NCI-H2081 (cell line): ENCODE measurements at places on chromosomes 7 and 10.

DNA sequence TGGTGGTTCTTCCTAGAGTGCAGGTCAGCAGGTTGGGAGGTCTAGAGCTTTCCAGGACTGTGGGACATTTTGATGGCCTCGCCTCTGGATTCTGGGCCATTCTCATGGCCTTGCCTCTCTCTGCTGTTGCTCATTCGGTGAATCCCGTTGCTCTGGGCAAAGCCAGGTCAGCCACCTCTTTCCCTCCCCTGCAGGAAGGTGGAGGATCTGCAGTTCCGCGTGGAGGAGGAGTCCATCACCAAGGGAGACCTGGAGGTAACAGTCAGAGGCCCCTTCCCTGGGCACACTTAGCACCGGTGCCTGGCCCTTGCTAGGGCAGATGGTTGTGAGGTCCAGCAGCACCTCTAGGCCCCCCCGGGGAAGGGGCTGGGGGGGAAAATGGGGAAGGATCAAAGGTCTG is 74.9 kb downstream of the CLIP2 start:
- DNase-seq, result no peak

DNA sequence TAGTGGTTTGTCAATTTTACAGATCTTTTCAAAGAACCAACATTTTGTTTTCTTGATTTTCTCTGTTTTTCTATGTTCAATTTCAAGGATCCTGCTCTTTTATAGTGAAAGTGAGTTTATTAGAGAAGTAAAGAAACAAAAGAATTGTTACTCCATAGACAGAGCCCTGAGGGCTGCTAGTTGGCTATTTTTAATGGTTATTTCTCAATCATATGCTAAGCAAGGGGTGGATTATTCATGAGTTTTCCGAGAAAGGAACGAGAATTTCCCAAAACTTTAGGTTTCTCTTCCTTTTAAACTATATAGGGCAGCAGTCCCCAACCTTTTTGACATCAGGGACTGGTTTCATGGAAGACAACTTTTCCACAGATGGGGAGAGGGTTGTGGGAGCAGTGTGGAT is 165.0 kb downstream of the CCSER2 start:
- no peak for DNase-seq

DNA sequence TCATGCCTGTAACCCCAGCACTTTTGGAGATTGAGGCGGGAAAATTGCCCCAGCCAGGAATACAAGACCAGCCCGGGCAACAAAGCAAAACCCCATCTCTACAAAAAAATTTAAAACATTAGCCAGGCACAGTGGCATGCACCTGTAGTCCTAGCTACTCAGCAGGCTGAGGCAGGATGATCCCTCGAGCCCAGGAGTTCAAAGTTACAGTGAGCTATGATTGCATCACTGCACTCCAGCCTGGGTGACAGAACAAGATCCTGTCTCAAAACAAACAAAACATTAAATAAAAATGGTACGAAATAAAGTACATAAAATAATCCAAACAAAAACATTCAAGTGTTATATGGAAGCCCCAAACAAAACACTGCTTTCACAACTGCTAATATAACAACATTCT is 125.0 kb downstream of the SNX13 start:
- DNase-seq, result no peak

DNA sequence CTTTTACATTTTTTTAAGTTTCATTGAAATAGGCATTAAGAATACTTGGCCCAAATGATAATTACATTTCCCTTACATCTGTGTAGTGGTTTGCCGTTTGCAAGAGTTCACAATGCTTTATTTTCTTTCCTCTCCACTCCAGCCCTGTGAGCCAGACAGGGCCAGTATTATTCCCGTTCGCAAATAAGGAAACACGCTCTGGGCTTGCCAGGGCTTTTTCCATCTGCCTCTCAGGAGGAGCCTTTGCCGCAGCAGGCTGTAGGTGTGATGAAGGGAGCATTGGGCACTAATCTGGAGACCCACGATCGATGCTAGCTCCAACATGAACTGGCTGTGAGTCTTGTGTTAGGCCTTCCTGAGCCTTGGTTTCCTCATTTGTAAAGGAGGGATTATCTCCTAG is 154.4 kb downstream of the GALNT17 start:
- DNase-seq, result no peak

- no peak for DNase-seq
These were observed 9.7 kb upstream of the TTYH3 start for GRCh38 chr7:2621948-2622640.

DNA sequence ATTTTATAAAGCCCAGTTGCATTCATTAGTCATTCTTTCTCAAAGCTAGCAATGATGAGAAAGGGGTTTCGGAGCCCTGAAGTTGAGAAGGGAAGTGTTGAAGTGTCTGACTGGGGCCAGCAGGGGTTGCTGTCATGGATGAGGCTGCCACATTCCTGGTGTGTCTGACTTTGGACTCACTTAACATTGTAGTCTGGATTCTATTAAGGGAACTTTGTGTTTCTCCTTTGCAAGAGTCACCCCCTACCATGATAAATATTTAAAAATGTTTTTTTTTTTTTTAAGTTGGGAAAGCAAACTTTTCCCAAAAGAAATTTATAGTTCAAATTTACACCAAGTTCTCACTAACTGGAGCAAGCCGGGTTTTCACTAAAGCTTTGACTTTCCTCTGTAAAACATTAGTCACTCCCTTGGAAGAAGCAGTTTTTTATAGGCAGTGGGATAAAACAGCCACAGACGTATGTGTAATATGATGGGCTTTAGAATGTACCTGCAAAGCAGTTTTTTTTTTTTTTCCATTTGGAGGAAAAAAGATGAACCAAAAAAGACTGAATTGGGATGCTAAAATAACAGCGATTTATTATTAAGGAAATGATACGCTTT is 243.6 kb downstream of the TWIST1 start:
- no peak for DNase-seq

DNA sequence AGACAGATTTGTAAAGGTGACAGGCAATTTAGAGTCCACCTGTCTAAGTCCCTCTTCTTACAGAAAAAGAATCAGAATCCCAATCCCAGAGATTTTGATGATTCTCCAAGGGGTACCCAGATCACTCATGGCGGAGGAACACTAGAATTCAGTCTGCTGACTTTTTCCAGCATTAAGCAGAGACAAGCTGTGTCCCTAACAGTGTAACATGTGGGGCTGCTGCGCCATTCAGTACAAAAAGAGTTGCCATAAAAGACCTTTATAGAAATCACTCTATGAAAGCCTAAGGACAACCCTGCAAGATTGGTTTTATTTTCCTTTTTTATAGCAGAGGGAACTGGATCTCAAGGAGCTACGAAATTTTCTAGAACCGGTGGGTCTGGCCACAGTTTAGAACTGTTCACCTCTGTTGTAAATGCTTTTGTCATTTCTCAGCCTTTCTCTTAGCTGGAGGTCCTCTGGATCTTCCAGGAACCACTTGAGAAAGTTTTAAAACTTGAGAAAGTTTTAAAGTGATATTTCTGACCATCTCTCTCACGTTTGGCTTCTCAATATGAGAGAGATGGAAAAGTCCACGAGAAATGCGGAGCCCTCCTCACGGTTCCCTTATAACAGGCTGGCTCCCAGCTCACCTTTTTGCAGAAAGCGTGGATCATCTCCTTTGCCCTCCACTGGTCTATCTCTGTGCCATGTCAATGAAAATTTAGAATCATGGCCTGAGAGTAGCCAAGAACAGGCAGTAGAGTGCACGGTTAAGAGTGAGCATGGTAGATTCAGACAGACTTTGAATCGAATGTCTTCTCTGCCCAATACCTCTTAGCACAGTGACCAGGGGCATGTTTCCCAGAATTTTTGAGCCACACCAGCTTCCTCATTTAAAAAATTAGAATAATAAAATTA is 826 bp downstream of the GIMAP7 start:
- no peak for DNase-seq

- peak; percentile 33 for DNase-seq
These were observed 392.5 kb upstream of the ETV1 start for GRCh38 chr7:14381936-14382335.

DNA sequence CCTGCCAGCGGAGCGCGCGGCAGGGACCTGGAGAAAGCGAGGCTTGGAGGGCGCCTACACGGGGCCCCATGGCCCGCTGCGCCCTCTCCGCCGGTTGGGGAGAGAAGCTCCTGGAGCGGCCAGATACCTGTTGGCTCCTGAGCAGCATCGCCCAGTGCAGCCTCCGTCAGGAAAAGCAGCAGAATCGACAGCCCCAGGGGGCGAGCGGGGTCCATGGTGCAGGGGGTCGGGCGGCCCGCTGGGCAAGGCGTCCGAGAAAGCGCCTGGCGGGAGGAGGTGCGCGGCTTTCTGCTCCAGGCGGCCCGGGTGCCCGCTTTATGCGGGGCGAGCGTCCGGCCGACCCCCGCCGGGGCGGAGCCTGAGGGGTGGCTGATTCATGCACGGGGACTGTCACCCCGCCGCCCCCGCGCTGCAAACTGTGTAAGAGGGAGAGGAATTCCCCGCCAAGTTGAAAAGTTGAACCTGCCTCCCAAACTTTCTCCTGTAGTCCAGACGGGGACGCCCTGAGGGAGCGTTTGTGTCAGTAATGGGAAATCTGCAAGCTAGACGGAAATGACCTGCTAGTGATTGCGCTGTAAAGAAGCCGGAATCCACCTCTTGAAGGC is at the start of gene TFPI2:
Gene TFPI2, minus strand, starts transcription at position 290 of the 605 bp plus-strand sequence. Its CDS starts 75 bp downstream, at position 215.
- DNase-seq, result no peak

DNA sequence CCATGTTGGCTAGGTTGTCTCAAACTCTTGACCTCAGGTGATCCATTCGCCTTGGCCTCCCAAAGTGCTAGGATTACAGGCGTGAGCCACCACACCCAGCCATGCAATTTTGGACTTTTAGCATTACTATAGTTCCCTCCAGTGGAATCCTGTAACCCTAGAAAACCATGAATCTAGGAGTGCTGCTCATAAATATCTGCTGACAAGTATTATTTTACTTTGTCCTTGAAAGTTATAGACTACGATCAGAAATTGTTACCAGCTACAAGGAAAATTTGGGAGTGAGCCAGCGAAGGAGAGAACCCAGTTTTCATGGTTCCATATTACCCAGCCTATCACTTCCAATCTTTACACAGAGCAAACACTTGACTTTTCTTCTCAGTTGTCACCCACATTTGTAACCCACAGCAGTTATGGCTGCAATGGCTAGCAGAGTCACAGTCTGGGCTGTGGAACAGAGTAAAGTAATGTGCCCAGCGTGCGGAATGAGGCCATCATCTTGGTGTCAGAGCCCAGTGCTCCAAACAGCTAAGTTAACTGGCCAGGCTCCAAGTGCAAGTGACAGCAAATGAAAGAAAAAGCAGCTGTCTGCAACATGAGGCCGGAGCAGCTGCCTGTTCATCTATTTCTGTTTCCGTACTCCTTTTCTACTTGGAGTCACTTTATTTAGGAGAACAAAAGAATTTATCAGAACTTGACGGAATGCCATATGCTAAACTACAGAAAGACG is 29.9 kb downstream of the ZC3HC1 start:
- DNase-seq, result no peak

DNA sequence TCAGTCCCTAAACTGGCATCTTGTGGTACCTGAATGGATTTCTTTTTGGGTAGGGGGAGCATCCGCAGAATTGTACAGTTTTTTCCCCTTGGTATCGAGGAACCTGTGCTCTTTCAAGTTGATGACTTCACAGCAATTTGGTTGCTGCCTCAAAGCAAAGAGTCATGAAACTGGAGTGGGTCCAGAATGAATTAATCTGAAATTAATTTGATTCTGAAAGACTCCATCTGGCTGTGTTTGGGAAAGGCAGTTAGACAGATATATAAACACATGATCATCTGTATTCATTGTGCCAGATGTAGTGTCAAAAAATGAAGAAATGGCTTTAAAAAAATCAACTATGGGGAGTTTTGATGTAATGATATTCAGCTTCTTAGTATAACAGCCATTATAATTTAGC is 136.1 kb downstream of the CELF2 start:
- no peak for DNase-seq

GRCh38 chr7:27895551-27895950 is 155.6 kb downstream of the TAX1BP1 start:
- DNase-seq, result no peak

GRCh38 chr7:128916643-128916915 is 6.1 kb upstream of the KCP start:
- no peak for DNase-seq

- DNase-seq, result no peak
These were observed 180.0 kb upstream of the ADCY1 start for GRCh38 chr7:45394117-45394708.

- no peak for DNase-seq
These were observed 108.4 kb downstream of the C10orf105 start for GRCh38 chr10:71611131-71611530.

DNA sequence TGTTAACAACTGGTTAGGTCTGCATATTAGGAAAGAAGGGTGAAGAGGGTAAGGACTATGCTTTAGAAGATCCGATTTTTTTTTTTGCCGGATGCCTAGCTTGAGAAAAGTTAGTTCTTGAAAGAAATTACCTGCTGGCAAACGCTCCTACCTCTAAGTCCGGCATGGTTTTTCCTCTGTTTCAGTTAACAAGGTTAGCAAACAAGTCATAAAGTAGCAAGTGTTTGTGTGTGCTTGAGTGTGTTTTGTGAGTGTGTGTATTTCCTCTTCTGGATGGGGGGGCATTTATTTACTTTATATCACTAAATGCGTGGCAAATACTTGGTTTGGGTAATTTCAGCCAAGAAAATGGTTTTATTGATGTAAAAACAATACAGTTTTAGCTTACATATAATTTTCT is 195.6 kb downstream of the SUGCT start:
- DNase-seq, result no peak

DNA sequence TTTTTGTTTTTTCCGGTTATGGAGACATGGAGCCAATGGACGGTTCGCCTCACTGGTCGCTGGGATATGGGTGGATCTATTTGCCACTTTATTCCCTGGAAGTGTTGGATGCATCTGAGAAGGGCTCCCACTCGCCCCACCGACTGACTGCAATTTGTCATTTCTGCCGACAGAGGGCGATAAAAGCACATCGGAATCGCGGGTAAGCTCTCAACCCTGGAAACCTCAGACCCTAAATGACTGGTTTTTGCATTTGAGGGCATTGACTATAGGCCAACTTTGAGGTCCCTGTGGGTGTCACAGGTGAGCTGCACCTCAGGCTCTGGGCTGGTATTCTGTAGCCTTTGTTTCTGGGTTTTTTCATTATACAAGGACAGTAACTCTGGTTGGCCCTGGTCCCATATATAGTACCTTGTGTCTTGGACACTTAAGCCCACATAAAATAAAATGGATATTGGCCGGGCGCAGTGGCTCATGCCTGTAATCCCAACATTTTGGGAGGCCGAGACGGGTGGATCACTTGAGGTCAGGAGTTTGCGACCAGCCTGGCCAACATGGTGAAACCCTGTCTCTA is 11.9 kb upstream of the OPALIN start:
- peak; percentile 18 for DNase-seq

- no peak for DNase-seq
These were observed 273.8 kb downstream of the NRG3 start for GRCh38 chr10:82148764-82149163.

DNA sequence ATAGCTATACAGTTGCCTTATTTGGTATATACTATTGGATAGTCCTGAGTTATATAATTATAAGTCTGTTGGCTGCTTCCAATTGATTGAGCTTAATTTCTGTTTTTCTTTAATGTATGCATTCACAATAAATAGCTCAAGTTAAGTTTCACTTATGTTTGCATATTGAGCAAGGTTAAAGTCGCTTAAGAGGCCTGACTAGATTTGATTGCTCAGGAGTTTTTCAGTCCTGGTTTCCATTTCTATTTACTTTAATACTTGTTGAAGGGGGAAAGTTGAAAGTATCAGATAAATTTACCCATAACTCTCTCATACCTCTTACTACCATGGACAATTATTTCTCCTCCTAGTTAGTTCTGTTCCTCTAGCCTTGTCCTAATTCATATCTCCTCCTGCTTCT is 294.7 kb downstream of the ARL4A start:
- no peak for DNase-seq
